ENCODE measurements at places on chromosomes 16 and 17.
A peak's percentile ranks its signal among the peaks of the same experiment; 100 is the strongest.

DNA sequence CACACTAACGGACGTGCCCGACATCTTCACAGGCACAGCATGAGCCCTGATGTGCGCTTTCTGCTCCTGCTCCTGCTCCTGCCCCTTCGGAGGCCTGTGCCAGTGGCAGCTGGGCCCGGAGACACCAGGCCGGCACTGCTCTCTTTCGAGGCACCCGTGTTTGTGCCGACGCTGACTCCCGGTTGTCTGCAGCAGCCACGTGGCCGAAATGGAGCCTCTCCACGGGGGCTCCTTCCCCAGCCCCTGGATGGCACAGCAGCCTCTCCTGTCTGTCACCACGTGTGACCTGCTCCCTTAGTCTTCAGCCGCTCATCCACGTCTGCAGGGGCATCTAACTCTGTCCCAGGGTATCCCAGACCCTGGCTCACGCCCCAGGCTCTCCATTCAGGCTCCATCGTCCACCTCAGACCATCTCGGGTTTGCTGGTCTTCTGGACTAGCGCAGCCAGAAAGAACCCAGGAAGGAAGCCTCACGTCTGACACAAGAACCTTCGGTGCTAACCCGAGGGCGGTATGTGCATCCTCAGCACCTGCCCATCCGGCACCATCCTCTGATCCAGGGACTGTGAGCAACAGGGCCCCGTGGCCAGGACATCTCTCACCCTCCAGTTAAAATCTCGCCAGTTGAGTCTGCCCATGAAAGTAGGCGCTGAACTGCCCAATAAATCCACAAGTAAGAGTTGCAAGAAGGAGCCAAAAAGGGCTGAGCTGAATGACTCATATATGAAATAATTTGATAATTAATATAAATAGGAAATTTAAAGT lies 4.2 kb upstream of the RPH3AL start:
- H3K27me3 ChIP-seq, result no peaks in the 10 kb centered on the region
- H3K36me3 ChIP-seq, result no peaks in the 10 kb centered on the region
- no peak overlapping the region for H3K27ac ChIP-seq
- no peak for DNase-seq
- H3K4me3 ChIP-seq, result no peak overlapping the region

DNA sequence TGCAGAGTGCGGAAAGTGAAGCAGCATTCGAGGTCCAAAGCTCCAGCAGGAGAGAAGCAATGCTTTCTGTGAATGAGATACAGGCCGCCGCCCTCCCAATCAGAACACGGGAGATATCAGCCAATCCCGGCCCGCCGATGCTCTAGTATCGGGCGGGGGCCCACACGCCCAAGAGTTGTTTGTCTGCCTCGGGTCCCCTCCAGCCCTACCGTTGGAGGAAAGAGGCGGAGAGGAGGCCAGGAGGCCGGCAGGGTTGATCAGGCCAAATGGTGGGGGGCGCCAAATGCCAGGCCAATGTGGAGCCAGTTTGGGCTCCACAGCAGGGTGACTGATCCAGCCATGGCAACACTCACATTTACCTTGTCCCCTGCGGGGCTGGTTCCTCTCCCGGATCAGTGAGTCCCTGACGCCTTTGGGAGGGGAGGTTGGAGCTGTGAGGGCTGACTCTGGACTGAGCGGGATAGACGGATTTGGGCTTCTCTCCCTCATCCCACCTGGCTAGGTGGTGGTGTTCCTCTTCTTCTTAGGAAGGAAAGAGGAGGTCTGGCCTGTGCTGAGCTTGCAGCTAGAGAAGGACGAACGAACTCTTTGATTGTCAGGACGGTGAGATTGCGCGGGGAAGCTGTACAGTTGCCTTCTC lies 10.4 kb upstream of the CUEDC1 start:
- no peaks in the 10 kb centered on the region for H3K4me1 ChIP-seq
- H3K27me3 ChIP-seq, result no peaks in the 10 kb centered on the region
- no peaks in the 10 kb centered on the region for H3K36me3 ChIP-seq
- no peak overlapping the region for H3K27ac ChIP-seq
- no peak for DNase-seq
- H3K4me3 ChIP-seq, result no peak overlapping the region

DNA sequence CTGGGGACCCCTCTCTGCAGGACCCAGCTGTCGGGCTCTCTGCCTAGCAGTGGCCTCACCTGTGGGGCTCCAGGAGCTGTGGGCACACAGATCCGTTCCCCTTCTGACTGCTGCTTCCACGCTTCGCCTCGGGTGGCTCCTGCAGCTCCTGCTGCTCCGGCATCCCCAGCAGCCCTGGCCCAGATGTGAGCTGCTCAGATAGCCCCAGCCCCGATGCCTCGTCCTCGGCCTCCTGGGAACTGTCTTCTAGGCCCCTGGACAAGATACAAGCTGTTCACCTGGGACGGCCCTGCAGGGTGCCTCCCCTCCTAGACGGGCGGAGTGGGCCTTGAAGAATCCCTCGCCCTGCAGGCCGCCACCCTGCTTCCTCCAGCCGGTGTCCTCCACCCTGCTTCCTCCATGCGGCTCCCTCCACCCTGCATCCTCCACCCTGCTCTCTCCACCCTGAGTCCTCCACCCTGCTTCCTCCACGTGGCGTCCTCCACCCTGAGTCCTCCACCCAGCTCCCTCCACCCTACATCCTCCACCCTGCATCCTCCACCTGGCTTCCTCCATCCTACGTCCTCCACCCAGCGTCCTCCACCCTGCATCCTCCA lies 11.0 kb downstream of the EMC6 start:
- H3K4me1 ChIP-seq, result no peaks in the 10 kb centered on the region
- no peaks in the 10 kb centered on the region for H3K36me3 ChIP-seq

- H3K27ac ChIP-seq, result peak overlapping the region; percentile 78
- no peaks in the 10 kb centered on the region for H3K27me3 ChIP-seq
- H3K36me3 ChIP-seq, result no peaks in the 10 kb centered on the region
- peak; percentile 91 for DNase-seq
- no peak overlapping the region for H3K4me3 ChIP-seq
- H3K4me1 ChIP-seq, result peaks cover 3% of the 10 kb centered on the region
Observed at GRCh38 chr17:77322514-77323412, 182.0 kb downstream of the SEC14L1 start.

DNA sequence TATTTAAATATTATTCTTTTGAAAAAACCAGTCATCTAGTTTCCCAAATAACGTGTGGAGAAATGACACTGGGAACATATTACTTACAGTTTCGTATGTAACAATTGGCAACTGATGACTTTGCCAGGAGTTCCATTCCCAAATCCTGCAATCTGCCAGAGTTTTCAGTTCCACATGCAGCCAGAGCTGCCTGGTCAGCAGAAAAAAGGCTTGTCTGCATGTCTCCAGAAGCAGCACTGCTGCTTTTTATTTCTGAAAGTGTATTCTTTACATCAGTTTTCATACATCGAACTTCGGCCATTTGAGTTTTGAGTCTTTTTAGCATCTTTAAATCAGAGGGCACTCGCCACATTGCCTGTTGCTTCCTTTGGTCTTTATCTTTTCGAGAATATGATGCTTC lies 78.4 kb downstream of the TRIM37 start:
- no peak overlapping the region for H3K27ac ChIP-seq
- H3K4me1 ChIP-seq, result no peaks in the 10 kb centered on the region
- no peak overlapping the region for H3K4me3 ChIP-seq
- H3K36me3 ChIP-seq, result no peaks in the 10 kb centered on the region
- no peak for DNase-seq

GRCh38 chr17:61235001-61235826 lies 164.4 kb upstream of the TBX2 start:
- peaks cover 12% of the 10 kb centered on the region for H3K4me1 ChIP-seq
- peak; percentile 29 for DNase-seq
- H3K36me3 ChIP-seq, result no peaks in the 10 kb centered on the region
- no peak overlapping the region for H3K27ac ChIP-seq

GRCh38 chr17:31802502-31802901 lies 56.5 kb downstream of the COPRS start:
- H3K27me3 ChIP-seq, result no peaks in the 10 kb centered on the region
- H3K36me3 ChIP-seq, result no peaks in the 10 kb centered on the region
- H3K4me3 ChIP-seq, result no peak overlapping the region
- no peak overlapping the region for H3K27ac ChIP-seq
- no peaks in the 10 kb centered on the region for H3K4me1 ChIP-seq

DNA sequence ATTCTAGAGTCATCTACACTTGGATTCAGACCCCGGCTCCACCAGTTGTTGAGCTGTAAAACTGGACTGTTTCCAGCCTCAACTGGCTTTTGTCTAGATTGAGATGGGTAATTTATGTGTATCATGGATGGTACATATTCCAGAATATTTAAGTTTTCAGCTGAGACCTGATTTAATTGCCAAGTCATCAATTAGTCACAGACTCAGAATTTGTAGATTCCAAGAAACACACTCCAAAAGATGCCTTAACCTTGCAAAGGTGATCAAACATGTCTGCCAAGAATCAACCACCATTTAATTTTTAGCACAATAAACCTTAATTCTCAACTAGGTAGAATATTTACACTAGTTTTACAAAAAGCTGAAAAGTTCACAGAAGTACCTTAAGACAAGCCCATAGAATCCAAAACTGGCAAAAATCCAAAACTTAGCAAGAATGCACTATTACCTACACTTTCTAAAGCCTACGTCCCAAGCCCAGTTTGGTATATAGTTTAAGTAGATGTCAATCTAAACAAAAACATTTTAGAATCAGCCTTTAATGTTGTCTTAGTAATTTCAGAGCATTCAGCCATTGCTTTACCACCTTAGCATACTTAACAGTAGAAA lies 17.7 kb downstream of the SIAH1 start:
- H3K36me3 ChIP-seq, result no peaks in the 10 kb centered on the region
- no peaks in the 10 kb centered on the region for H3K27me3 ChIP-seq
- H3K4me3 ChIP-seq, result no peak overlapping the region
- H3K4me1 ChIP-seq, result peaks cover 7% of the 10 kb centered on the region

DNA sequence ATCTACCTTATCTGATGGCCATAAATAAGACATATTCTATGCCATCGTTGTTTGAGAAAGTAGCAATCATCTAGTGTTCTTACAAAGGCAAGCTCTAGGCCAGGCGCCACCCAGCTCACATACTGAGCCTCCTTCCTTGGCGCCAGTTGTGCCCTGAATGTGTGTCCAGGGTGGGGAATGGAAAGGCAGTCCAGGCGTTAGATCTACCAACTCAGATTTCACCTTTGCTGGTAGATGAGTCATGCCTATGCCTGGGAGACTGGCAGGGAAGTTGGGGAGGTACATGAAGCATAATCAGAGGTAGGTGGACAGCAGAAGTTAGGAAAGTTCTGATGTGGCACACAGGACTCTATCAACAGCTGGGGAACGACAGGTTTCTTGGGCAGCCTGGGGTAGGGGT lies 23.6 kb downstream of the SDR42E1 start:
- no peaks in the 10 kb centered on the region for H3K36me3 ChIP-seq
- no peak overlapping the region for H3K27ac ChIP-seq
- DNase-seq, result no peak
- H3K27me3 ChIP-seq, result no peaks in the 10 kb centered on the region
- H3K4me1 ChIP-seq, result no peaks in the 10 kb centered on the region
- no peak overlapping the region for H3K4me3 ChIP-seq

DNA sequence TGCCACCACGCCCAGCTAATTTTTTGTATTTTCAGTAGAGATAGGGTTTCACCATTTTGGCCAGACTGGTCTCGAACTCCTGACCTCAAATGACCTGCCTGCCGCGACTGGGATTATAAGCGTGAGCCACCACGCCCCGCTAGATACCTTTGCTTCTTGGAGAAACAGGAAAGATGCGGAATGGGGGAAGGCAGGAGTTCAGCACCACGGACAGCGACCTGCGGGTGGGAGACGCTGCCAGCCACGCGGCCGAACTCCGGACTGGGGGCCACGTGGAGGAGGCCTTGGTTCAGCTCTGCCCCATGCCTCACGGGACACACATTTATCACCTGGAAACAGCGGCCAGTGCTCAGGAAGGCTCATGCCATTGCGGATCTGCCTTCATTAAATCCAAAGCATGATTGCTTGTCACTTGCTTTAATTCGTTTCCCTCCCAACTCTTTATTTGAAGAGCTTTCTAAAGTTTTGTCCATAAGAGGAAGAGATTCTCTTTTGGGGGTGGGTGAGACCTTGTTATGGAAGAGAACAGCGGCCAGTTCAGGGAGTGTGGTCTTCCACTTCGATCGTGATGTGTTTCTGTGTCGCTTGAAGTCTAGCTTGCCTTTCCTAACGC lies 219.9 kb downstream of the ENGASE start:
- no peak overlapping the region for H3K27ac ChIP-seq
- no peaks in the 10 kb centered on the region for H3K36me3 ChIP-seq
- no peaks in the 10 kb centered on the region for H3K4me1 ChIP-seq
- H3K4me3 ChIP-seq, result no peak overlapping the region
- no peaks in the 10 kb centered on the region for H3K27me3 ChIP-seq
- DNase-seq, result peak; percentile 88

DNA sequence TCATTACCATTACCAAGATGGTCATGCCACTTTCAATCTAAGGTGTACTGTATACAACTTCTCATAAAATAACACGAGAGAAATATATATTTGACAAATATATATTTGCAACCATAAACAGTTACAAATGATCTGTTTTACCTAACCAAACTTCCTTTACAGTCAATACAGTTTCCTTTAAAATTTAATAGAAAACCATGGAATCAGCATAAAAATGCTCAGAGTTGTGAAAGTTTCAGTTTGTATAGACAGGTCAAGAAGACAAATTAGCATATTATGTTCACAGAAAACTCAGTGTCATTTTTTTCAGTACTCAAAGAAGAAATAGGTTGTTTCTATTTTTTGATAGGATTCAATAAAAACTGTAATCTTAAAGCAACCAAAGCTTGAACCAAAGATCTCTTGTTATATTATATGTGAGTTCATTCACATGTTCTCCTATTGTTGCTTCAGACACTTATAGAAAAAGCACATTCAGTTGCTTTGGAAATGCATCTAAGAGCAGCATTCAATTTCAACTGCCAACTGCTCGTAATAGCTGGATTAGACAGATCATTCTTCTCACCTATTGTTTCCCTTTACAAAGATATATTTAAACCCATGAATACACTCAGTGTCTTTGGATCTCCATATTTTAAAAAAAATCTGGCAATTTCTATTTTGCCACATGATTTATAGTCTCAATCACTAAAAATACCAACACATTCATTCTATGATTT lies 15.1 kb downstream of the SSH2 start:
- DNase-seq, result no peak
- no peak overlapping the region for H3K27ac ChIP-seq
- H3K36me3 ChIP-seq, result no peaks in the 10 kb centered on the region
- no peaks in the 10 kb centered on the region for H3K4me1 ChIP-seq
- no peaks in the 10 kb centered on the region for H3K27me3 ChIP-seq
- H3K4me3 ChIP-seq, result no peak overlapping the region

DNA sequence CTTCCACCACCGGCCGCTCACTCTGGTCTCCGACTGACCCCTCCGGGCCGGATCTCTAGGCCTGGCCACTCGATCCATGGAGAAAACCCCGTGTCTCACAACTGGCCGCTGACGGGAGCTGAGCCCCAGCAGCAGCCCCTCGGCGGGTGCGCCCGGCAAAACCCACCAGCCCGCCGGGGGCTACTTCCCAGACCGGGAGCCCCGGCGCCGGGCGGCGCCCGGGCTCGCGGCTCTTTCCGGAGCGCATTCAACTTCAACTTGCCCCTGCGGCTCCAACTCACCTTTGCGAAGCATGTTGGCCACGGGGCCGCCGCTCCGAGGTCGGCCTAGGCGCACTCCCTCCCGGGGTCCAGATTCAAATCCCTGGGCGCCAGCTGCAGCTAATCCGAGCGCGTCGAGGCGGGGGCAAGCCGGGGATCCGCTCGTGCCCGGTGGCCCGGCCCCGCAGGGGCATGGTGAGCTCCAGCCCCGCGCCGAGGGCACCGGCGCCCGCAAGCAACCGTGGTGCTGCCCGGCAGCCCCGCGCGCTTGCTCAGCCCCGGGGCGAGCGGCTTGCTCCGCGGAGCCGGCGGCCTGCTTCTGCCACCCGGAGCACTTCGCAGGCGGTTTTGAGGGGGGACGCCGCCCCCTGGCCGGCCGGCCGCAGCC lies 438 bp downstream of the RTN4RL1 start:
- H3K27me3 ChIP-seq, result peaks cover 18% of the 10 kb centered on the region
- DNase-seq, result peak; percentile 52
- no peak overlapping the region for H3K27ac ChIP-seq
- H3K4me3 ChIP-seq, result peak overlapping the region; percentile 11
- no peaks in the 10 kb centered on the region for H3K4me1 ChIP-seq
